Naive thymus-derived CD4-positive, alpha-beta T cell (primary cell): ENCODE measurements at places on chromosomes 16 and 17. TPM values are rescaled to one million over a fixed set of nuclear protein-coding genes. Genes with fewer than 3 reads are reported as not detected.
A peak's percentile ranks its signal among the peaks of the same experiment; 100 is the strongest.

Gene ITGAL
- polyA plus RNA-seq, result 135 TPM

Gene ALOX15B
- polyA plus RNA-seq, result not detected

Gene KCNJ18
- not detected for polyA plus RNA-seq

Gene MT1E
- polyA plus RNA-seq, result 5.2 TPM

Gene LGALS9B
- polyA plus RNA-seq, result not detected

Gene AOC3
- polyA plus RNA-seq, result not detected

Gene MIF4GD
- 84.3 TPM for polyA plus RNA-seq

- DNase-seq, result no peak
These were observed 9.5 kb downstream of the IRF8 start for GRCh38 chr16:85908444-85908843.

DNA sequence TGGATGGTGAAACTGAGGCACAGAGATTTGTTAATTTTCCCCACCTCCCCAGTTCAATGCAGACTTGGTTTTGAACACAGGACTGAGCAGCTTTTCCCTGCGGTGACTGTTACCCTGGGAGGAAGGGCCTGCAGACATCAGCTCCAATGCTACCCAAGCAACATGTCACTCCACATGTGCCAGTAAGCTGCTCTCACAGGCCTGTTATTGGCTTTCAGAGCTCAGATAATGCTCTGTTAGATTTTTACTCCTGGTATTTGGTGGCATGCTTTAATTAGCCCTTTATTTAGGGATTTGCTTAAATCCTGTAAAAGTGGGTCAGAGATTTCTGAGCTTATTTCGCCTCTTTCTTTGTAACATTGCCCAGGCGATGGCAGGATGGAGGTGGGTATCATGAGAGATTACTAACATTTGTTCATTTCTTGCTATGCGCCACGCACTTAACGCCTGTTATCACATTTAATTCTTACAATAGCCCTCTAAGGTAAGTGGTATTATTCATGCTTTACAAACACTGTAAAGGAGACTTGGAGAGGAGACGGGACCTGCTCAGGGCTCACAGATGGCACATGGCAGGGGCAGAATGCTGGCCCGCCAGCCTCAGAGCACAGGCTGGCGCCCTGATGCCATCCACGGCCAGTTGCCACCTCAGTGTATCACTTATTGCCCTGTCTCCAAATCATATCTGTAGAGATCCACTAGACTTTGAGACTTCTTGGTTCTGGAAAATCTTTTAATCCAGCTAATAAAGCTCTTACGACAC, 84.0 kb upstream of the CACNG5 start:
- DNase-seq, result no peak

DNA sequence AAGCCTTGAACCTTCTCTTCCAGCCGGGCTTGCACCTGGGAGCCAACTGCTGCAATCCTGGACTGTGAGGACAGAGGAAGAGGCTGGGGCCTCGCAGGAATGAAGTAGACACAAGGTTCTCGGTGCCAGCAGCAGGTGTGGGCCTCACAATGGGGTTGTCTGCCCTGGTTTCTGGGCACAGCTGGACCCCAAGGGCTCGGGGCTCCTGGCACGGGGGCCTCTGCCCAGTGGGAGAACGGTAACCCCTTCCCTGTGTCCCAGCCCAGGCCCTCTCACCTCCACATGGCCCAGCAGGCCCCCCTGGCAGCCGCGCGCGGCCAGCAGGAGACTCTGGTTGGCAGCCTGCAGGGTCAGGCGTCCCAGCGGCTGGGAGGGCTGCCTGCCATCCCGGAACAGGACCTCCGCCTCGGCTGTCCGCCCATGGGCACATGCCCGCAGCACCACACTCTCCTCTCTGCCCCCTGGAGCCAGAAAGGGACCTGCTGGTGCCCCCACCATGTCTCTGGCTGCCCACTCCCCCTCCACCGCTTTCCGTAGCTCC, 46.9 kb downstream of the RMI2 start:
- no peak for DNase-seq

- DNase-seq, result peak; percentile 27
These were observed 1.1 kb downstream of the CRAMP1 start for GRCh38 chr16:1613211-1613622.

GRCh38 chr17:40905370-40905769, 20.3 kb upstream of the KRT20 start:
- DNase-seq, result no peak

GRCh38 chr17:78653382-78653781, 76.2 kb upstream of the DNAH17 start:
- DNase-seq, result no peak

DNA sequence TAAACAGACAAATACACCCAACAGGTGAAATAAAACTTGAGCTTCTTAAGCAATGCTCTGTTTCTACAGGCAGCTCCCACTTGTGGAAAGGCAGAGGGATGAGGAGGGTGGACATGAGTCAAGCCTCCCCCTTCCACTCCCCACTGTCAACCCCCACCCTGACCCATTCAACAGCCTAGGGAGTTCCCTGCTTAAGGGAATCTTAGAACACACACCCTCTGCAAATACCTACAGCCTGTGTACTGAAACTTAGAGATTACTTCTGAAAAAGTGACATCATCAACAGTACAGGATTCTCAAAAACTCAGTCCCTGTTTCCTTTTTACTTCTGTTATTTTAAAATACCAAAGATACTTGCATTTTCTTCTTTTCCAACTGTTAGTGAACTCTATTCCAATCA, 345.4 kb downstream of the SOX9 start:
- DNase-seq, result no peak

DNA sequence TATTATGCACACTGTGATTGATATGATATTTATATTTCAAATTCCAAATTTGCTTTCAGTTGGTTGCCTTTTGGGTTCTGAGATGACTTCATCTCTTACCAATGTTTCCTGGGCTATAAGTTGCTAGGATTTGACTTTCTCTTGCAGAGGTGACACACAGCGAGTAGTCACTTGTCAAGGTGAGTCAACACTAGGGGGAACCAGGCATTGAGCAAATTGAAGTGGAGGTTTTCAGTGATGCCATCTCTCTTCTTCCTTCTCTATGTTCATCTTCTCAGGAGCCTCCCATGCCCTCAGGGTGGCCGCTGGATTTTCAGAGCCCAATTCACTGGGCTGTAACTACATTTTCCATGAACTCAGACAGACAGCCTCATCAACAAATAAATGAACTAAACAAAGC, 6.0 kb upstream of the CPD start:
- no peak for DNase-seq

DNA sequence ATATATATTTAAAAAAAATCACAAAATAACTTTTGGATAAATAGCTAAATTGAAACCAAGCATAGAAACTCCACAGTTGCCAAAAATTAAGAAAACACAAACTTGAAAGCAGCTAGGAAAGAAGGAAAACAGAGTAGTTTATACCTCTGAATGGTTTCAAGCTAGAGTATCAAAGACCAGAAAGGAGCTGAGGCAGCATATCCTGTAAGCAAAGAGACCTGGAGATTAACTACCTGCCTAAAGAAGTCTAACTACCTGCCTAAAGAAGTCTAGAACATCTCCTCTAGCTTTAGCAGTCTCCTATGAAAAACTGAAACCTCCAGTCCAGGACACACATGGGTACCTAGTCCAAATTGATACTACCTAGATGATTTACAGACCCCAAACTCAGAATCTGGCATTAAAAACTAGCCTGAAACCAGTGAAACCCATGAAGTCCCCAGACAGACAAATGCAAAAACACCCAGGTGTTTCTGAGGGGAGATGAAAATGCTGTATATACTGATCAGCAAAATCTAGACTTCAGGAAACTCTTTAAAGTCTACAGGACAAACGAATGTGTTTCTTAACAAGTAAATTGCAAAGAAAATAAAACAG, 17.6 kb downstream of the APPBP2 start:
- no peak for DNase-seq

DNA sequence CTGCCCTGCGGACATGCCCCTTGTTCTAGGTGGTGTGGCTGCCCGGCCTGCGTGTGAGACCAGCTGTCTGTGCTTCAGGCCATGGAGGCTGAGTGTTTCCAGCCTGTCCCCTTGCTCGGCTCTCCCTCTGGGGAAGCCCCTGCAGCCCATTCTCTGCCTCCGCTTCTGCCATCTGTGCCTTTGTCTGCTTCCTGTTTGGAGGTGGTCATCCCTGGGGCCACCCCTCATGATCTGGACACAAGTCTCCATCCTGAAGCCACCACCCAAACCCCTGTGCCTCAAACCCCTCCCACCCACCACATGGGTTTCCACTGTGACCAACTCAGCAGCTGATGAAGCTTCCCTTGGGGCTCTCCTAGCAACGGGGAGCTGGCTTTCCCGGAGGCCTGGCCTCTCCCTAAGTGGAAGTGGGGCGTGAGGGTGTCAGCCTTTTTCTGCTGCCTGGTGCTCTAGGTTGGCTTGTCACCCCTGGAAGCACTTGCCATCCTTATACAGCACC, 184.9 kb downstream of the SEC14L1 start:
- DNase-seq, result no peak

- DNase-seq, result peak; percentile 25
These were observed 407 bp downstream of the MCRIP1 start for GRCh38 chr17:81832608-81833159.

- DNase-seq, result no peak
These were observed 51.4 kb upstream of the SLC25A19 start for GRCh38 chr17:75340631-75341030.

DNA sequence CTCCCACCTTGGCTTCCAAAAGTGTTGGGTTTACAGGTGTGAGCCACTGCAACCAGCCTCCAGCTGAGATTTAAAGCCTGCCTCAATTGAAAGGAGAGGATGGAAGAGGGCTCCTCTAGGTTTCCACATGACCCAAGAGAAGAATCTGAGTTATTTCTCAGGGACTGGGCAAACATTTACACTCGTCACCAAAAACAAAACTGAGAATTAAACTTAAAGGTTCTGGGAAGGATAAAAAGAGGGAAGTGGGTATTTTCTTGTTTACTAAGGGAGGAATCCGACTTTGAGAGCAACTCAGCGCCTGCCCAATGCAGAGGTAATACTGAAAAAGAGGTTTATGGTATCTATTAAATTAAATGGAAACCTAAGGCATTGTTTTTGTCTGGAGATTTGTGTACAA, 13.3 kb downstream of the HOXB1 start:
- DNase-seq, result no peak
